ENCODE measurements at places on chromosomes 12 and 14.

DNA sequence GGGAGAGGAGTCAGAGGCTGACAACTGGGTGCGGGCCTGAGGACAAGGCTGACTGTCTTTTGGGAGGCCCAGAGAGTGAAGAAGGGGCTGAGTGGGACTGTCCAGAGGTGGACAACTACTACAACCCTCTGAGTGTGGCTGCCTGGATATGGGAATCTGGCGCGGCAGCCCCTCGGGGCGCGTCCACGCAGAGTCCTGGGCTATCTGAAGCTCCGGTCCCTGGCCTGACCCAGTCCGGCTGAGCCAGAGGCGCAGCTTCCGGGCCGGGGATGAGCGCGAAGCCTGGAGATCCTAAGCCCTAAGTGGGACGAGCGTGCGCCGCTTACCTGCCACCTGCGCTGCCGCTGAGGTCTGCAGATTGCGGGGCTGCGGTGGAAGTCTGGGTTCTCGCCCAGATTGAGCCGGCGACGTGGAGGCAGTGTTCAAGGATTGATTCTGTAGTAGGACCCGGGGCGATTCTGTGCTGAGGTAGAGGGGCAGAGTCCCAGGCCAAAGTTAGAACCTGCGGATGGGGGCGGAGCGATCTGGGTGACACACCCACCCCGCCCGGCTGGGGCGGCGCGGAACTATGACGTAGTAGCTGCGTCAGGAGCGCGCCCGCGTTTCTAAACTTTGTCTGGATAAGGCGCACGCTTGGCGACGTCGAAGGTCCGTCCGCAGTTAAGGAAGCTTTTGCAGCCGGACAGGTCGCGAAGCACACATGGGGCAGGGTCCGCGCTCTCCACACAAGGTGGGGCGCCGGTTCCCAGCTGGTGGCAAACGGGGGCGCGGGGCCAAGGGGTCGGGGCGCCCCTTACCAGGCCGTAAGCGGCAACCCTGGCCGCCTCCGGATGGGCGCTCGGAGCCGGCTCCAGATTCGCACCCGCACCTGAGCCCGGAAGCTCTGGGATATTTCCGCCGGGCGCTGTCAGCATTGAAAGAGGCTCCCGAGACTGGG, at the start of the genes DHRS1 and NOP9:
DHRS1 (minus strand) TSS at position 526 of the 937 bp plus-strand sequence. CDS start 674 bp downstream, outside the sequence.
NOP9 (plus strand) TSS at position 596 of the 937 bp plus-strand sequence; CDS start at position 701, 105 bp downstream.
- DNase-seq, result peak; percentile 88

- DNase-seq, result no peak
These were observed 2.5 kb downstream of the AHNAK2 start for GRCh38 chr14:104975481-104976197.

DNA sequence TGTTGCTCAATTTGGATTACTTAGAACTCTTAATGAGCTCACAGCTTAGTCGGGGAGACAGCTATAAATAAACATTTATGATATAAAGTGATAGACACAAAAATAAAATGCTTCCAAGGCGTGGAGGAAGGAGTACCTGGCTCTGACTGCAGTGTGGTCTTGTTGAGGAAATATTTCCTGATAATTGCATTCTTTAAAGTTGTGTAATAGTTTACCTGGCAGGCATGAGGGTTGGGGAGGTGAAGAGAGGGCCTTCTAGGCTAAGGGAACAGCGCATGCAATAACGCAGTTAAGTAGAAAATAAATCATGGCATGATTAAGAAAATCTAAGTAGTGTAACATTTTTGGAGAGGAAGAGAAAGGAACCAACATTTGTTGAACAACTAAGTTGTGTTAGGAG, 260.5 kb upstream of the ATP2B1 start:
- DNase-seq, result no peak

DNA sequence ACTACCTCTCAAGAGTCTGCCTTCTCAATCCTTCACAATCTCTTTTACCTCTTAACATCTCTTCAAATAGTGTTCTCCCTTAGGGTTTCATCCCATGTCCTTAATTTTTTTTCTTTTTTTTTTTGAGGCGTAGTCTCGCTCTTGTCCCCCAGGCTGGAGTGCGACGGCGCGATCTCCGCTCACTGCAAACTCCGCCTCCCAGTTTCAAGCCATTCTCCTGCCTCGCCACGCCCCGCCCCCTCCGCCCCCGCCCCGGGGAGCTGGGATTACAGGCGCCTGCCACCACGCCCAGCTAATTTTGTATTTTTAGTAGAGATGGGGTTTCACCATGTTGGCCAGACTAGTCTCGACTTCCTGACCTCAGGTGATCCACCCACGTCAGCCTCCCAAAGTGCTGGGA, 7.0 kb upstream of the BCAT1 start:
- no peak for DNase-seq

GRCh38 chr14:64676410-64677008, 27.7 kb upstream of the PLEKHG3 start:
- DNase-seq, result no peak

GRCh38 chr12:40375076-40375475, 150.3 kb downstream of the LRRK2 start:
- no peak for DNase-seq

GRCh38 chr14:68966872-68967301, 12.2 kb downstream of the ACTN1 start:
- no peak for DNase-seq

All from activated effector memory CD4-positive, alpha-beta T cell treated with Interleukin-2 at 50 U/mL for 16 hours (primary cell).